ENCODE measurements at places on chromosomes 3 and 15.

DNA sequence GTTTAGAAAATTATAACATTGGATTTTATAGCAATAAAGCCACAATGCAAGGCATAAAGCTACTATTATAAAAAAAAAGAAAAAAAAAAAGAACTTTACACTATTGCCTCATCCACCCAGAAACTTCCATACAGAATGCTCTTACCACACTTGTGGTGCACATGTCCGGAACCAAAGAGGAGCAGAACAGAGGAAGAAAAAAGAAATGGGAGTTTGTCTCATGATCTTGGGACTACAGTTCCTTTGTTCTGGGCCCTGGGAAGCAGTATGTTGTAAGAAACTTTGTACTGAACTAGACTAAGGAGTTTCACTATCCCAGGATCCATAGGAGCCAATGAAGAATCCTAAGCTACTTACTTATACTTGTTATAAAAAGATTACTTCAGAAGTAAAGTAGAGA is 36.1 kb downstream of the FMN1 start:
- DNase-seq: no peak

DNA sequence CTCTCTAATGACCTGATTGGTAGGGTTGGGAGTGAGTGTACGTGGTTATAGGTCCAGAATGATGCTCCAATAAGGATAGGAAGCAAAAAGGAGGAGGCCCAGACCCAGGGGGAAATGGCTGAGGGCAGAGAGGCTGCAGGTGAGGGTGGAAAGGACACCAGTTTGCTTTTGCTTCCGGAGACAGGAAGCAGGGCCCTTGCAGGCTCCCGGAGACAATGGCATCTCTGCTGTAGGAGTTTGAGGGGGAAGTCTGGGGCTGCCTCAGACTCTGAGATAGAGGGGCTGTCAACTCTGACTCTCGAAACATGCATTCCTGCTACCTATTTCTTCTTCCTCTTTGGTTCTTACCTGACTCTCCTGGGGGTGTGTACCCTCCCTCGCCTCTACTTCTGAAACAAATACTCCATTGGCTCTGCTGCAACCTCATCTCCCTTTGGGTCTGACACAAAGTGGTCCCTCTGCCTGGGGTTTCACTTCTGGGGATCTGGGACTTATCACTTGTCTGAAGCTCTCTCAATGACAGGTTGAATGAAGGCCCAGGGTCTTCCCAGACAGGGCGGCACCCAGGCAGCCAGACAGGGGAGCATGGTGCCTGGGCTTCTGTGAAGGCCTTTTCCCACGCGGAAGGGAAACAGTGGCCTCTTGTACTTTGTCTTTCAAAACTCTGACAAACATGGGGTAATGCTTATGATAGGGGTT is 61.5 kb downstream of the CHRD start:
- no peak for DNase-seq

- no peak for DNase-seq
These were observed 33.0 kb downstream of the MBNL1 start for GRCh38 chr3:152301745-152302181.

DNA sequence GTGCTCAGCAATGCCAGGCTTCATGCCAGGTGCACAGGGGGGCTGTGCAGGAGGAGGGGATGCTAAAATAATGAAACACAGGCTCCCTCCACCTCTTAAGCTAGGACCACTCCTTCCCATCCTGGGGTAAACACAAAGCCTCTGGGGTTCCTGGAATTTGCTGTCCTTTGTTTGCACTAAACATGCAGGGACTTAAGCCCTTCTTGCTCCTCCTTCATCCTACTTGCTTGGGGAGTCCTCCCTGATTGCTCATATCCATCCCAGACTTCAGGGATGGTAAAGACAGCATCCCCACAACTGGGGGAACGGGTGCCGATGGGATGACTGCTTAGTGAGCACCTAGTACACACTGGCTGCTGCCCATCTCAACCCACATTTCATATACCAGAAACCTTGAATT is 5.1 kb downstream of the LINGO1 start:
- no peak for DNase-seq

DNA sequence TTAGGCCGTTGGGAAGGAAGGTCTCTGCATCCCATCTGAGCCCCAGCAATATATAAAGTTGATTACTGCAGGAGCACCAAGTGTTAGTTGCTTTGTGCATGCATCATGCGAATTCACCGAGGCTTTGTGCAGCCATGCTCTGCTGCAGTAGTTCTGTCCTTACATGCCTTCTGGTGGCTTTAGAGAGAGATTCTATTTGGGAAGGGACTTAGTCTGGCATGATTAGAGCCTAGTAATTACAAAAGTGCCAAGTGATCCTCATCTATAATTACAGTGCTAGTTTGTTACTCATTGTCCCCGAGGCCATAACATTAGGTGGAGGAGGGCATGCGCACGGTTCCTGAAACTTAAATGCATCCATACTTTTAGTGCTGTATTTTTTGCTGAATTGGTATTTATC is 353.6 kb downstream of the CNTN4 start:
- no peak for DNase-seq

GRCh38 chr3:20104167-20104661 is 64.0 kb downstream of the KAT2B start:
- DNase-seq: no peak

- no peak for DNase-seq
These were observed 8.1 kb downstream of the CHRNA5 start for GRCh38 chr15:78573416-78573815.

- DNase-seq: no peak
These were observed 19.2 kb upstream of the UBE2Q2 start for GRCh38 chr15:75823860-75824613.

- no peak for DNase-seq
These were observed 560.1 kb downstream of the GRM7 start for GRCh38 chr3:7421065-7421464.

Measured in substantia nigra (tissue), 51 donors.